ENCODE measurements at places on chromosomes 16 and 17. TPM values are rescaled to one million over a fixed set of nuclear protein-coding genes. Genes with fewer than 3 reads are reported as not detected.
A peak's percentile ranks its signal among the peaks of the same experiment; 100 is the strongest.

The GAS7 gene
- polyA plus RNA-seq, result 7.8 TPM

GRCh38 chr17:49342575-49342936, 19.5 kb downstream of the ZNF652 start:
- DNase-seq, result no peak

GRCh38 chr17:57284984-57285646, 28.8 kb downstream of the MSI2 start:
- no peak for DNase-seq

- no peak for DNase-seq
These were observed 19.0 kb upstream of the MON1B start for GRCh38 chr16:77171745-77172635.

The CACNG3 gene
- not detected for polyA plus RNA-seq

DNA sequence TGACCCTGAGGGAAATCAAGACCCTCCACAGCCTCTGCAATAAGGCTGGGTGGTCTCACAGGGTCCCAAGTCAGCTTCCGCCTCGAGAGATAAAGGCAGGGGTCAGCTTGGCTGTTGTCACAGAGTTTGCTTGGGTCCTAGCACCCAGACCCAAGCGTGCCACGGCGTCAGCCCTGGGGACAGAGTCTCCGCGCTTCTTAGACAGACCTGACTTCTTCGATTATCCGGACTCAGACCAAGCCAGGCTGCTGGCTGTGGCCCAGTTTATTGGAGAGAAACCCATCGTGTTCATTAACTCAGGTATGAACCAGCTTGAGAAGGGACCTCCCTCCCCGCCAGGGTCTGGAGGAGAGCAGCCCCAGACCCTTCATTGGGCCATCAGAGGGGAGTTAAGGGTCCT, 588 bp downstream of the C16orf92 start:
- no peak for DNase-seq

The KRTAP2-3 gene
- not detected for polyA plus RNA-seq

DNA sequence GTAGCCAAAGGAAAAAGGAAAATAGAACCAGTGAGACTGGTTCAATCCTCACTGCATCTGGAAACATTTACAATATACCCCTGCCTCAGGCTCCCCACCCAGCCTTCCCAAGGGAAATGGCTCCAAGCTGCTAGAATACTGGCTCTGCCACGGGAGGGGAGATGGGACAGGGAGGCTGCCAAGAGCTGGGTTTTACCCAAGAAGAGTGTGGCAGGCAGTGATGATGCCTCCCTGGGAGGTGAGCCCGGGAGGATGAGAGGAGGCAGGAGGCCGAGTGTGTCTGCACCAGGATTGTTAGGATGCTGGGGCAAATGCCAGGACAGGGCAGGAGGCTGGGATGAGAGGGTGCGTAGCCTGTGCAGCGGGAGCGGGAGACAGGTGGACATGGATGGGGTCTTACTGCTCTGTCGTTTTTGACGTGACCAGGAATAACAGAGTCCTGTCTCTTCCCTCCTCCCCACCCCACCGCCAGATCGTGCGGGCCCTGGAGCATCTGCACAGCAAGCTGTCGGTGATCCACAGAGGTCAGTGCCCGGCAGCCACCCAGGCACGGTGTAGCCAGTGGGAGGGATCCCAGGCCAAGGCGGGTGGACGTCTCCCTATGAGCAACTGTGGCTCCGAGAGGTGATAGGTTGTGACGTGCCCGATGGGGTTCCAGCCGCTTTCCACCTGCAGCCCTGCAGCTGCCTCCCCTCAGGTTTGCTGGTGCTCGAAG, 18.4 kb downstream of the MAP2K3 start:
- DNase-seq, result peak; percentile 74

The NXPH3 gene
- 40.4 TPM for polyA plus RNA-seq

The PPP1R27 gene
- polyA plus RNA-seq, result 0.41 TPM

GRCh38 chr16:12296991-12297390, 320.5 kb downstream of the SNX29 start:
- DNase-seq, result no peak

GRCh38 chr17:78921437-78921971, 3.7 kb downstream of the TIMP2 start:
- no peak for DNase-seq

DNA sequence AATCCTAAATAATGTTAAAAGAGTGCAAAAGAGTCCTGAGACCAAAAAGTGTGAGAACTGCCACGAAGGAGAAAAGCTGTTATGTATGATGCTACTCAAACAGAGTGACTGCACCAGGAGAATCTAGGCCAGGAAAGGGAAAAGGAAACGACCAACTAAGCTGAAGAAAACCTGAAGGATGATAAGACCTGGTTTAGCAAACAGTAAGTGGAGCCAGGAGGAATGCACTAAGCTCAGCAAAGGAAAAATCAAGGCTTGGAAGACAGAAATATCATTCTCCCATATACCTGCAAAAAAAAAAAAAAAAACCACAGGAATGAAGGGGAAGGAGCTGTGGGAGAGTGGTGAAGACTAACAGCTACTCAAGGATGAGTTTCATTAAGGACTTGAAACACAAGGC, 21.1 kb downstream of the CMC2 start:
- no peak for DNase-seq

- DNase-seq, result no peak
These were observed 115.3 kb upstream of the NOL11 start for GRCh38 chr17:67602444-67602843.

The FOXF1 gene
- polyA plus RNA-seq, result 0.13 TPM

GRCh38 chr16:35450648-35451047, 1991.2 kb downstream of the TP53TG3F start:
- no peak for DNase-seq

The SPIRE2 gene
- 1.4 TPM for polyA plus RNA-seq

- DNase-seq, result no peak
These were observed 6.1 kb downstream of the ZG16 start for GRCh38 chr16:29784157-29784556.

DNA sequence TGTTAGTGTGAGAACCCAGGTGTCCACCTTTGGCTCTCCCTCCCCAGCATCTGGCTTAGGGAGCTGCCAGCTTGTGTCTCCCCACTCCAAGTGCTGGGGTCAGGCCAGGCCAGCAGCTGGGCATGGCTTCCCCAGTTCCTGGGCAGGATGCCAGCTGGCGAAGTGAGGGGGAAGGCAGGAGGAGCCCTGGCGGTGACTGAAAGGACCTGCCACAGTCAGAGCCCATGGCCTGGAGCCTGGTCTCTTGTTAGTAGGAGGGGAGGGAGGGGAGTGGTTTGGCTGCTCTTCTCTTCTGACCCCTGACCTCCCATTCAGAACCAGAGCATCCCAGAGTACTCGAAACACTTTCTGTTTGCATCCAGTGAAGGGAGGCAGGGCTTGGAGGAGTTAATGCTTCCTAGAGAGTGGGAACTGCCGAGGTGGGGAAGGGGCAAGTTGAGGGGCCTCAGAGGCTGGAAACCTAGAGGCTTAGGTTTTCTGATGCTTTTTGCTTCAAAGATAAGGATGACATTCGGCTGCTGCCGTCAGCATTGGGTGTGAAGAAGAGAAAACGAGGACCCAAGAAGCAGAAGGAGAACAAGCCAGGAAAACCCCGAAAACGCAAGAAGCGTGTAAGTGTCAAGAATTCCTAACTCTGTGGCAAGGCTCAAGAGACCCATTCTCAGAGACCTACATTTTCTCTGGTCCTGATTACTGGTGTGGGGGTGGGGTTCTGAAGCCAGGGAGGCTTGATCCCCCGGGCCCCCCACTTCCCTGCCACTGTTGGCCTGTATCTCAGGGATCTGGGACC, 772 bp downstream of the CHD3 start:
- DNase-seq, result peak; percentile 98

DNA sequence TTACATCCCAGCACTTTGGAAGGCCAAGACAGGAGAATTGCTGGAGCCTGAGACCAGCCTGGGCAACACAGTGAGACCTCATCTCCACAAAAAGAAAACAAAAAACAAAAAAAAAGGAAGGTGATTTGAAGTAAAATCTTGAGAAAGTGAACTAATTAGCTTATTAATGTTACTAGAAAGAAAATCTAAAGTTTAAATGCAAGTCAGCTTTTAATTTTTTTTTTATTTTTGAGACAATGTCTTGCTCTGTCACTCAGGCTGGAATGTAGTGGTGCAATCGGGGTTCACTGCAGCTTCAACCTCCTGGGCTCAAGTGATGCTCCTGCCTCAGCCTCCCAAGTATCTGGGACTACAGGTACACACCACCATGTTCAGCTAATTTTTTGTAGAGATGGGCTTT, 3.5 kb upstream of the CTCF start:
- peak; percentile 10 for DNase-seq

GRCh38 chr17:3669085-3669347, 404 bp downstream of the EMC6 start:
- DNase-seq, result no peak

The TMC5 gene
- polyA plus RNA-seq, result 6.1 TPM

DNA sequence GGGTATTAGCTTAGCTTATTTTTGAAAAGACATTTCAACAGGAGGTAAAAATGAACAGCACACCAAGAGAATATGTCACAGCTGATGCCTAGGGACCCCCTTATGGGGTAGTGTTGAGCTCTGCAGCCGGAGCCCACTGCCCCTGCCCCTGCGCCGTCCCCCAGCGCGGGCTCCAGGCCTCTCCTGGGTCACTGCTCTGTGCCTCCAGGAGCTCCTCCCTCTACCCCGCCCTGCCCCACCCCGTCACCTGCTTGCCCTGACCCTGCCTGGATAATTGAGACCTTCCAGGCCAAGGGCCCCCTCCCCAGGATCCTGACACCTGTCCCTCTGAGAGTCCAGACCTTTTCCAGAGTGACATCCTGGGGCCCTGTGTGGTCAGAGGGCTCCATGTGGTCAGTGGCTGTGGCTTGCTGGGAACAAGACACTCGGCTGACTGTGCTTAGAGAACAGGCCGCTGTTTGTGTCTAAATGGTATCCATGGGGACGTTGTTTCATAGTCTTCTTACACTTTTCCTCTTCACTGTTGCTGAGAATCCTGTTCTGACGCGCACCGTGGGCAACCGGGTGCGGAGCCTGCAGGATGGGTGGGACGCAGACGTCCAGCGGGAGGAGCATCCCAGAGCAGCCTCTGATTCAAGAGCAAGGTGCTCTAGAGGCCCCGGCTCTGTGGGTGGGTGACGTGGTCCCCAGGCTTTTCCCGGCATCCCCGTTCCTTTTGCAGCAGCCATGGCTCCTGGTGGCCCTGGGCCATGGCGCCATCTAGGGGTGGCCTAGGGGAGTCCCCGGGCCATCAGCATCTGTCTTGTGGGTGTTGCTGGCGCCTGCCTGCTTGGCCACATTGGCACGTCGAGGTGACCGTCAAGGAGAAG, 20.0 kb upstream of the WFIKKN1 start:
- DNase-seq, result no peak

GRCh38 chr16:75238132-75238852, 13.1 kb downstream of the BCAR1 start:
- DNase-seq, result peak; percentile 93

The ACSM5 gene
- polyA plus RNA-seq, result 9.4 TPM

The CA10 gene
- polyA plus RNA-seq, result not detected

The IQCK gene
- 6.4 TPM for polyA plus RNA-seq

DNA sequence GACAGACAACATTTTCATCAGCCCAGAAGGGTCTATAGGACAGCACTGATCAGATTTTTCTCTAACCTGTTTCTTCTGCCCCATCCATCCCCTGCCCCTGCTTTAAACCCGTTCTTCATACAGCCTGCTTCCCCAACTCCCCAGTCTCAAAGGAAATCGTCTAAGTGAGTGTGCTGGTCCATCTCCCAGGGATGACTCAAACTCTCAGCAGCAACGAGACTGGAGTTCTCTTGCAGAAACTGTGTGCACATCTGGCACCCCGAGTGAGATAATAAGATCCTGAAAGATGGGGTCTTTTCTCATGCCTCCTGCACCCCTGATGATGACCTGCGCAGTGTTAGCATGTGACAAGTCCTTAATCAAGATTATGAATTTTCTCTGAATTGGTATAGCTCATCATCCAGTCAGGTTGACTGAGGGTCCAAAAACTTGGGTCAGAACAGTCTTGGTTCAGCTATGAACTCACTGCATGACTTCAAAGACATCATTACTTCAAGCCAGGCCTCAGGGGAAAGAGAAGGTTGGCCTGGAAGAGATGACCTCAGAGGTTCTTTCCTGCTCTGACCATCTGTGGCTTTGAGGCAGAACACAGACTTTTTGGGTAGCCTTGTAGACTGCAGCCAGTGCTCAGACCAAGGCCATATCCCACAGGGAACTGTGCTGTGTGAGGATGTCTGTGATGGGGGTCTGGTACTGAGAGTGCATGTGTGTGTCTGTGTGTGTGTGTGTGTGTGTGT, 117.9 kb downstream of the SPACA3 start:
- DNase-seq, result no peak

DNA sequence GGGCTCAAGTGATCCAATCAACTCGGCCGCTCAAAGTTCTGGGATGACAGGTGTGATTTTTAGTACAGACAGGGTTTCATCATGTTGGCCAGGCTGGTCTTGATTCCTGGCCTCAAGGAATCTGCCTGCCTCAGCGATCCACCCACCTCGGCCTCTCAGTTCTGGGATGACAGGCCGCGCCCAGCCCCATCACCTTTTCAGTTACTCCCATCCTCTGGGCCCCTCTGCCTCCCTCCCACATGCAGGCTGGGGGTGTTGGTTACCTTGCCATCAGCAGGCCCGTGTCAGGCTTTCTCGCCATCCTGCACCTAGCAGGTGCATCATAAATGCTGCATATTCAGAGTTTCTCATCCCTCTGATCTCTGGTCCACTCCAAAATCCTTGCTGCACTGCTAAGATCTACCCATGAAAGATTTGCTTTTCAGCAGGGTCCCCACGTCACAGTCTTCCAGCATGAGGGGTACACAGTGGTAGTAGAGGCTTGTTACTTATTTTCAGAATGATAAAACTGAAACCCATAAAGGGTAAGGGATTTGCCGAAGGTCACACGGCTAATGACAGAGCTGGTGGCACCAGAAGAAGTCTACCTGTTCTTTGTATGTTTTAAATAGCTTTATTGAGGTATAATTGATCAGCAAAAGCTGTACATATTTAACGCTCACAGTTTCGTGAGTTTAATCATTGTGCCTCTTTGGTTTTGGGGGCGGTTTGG, 16.6 kb downstream of the PMM2 start:
- no peak for DNase-seq

DNA sequence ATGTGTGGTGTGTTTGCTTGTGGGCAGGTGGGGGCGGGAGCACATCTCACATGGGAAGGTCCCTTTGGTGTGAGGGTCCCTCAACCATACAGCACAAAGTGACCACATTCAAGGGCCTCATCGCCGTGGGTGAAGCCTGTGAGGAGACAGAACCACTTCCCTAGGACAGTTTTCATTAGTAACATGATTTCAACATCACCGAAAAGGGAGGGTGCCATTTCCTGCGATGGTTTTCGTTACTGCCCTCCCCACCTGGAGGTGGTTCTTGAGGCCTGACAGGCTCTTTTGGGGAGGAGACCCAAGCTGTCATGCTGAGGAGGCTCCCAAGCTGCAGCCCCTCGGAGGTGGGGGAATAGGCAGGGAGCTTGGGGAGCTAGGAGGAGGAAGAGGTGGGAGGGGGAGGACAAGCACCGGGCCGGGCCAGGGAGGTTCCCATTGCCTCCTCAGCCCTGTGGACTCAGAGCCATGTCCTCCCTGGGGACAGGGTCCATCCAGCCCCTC, 9.5 kb downstream of the CD300LB start:
- DNase-seq, result no peak

All from aorta (tissue), 5 donors.